ENCODE measurements at places on chromosomes 6 and 20. TPM values are rescaled to one million over a fixed set of nuclear protein-coding genes. Genes with fewer than 3 reads are reported as not detected.

HLA-DQB1 gene
- total RNA-seq = 0.90 TPM

TREML2 gene
- not detected for total RNA-seq

SEL1L2 gene
- total RNA-seq = not detected

GMDS gene
- 14.9 TPM for total RNA-seq

DNA sequence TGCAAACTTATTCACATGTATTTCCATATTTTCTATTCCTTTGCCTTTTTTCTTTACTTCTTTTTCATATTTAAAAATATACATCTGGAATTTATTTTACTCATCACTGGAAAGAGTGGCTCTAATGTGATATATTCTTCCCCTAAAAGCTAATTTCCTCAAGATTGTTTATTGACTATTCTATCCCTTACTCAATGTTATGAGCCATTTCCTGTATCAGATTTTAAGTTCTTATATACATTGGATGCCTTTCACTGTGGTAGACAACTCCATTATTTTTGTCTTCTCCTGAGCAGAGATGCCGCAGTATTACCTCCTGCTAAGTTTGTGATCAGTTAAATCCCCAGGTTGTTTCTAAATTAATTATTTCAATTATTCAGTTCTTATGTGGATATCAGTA lies 418.4 kb upstream of the JAG1 start:
- no peak overlapping the region for H3K4me3 ChIP-seq
- no peak overlapping the region for H3K27ac ChIP-seq

NT5E gene
- total RNA-seq = 32.2 TPM

LAMA5 gene
- total RNA-seq = 102 TPM

DNA sequence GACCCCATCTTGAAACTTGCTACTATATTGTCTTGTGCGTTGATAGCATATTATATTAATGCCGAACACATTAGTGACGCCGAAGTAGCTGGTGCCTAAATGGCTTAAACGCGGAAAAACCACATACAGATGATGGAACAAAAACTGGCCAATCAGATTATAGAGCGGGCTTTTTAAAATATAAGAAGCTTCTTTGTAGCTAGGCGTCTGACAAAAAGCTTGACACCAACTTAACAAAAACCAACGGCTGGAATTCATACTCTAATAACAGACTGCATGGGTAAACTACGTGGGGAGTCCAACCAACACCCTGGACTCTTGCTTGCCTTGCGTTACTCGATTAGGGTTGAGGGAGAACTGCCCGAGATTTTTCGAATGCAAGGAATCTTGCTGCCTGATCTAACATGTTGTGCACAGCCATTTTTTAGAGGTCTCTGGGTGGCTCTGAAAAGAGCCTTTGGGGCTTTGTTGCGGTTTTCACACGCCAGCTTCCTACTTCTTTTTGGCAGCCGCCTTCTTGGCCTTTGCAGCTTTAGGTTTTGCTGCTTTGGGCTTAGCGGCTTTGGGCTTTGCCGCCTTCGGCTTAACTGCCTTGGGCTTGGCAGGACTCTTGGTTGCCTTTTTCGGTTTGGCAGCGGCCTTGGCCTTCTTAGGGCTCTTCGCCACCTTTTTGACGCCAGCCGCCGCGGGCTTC lies 45.7 kb downstream of the OR2B2 start:
- peak overlapping the region; percentile 66 for H3K27ac ChIP-seq
- no peaks in the 10 kb centered on the region for H3K36me3 ChIP-seq
- H3K27me3 ChIP-seq = no peaks in the 10 kb centered on the region

GRCh38 chr20:40499391-40499790 lies 189.6 kb downstream of the MAFB start:
- no peaks in the 10 kb centered on the region for H3K36me3 ChIP-seq
- H3K27ac ChIP-seq = no peak overlapping the region
- no peak overlapping the region for H3K4me3 ChIP-seq

RIN2 gene
- total RNA-seq = 65.1 TPM

DNA sequence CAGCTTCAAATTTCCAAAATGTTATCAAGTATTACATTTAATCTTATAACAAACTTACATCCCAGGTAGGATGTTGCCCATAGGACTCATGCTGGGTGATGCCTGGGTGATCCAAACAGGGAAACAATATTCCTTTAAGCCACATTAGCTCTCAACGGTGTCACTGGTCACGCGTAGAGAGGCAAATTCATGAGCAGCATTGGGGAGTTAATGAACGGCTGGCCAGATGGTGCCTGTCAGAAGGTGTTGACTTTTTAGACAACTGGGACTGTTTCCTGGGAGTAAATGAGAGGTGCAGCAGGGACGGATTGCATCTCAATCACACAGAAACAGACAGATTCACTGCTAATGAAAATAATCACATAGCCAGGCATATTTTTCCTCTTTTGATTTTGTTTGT lies 83.3 kb upstream of the ID4 start:
- no peak overlapping the region for H3K27ac ChIP-seq
- H3K4me3 ChIP-seq = no peak overlapping the region
- no peaks in the 10 kb centered on the region for H3K4me1 ChIP-seq
- DNase-seq = no peak

DNA sequence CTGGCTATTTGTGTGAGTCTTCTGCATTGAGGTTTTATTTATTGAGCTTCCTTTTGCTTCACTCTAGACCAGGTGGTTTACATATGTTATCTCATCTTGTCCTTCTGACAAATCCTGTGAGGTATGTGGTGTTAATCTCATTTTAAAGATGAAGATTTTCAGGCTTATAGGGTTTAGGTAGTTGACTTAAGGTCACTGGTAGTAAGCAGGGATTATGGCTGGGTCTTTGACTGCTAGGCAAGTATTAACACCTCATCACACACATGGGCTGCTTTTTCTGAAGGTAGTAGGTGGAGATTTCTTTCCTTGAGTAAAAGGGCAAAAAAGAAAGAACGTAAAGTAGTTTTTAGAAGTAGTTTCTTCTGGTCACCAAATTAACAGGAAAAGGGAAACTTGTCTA lies 72.6 kb downstream of the CDKAL1 start:
- H3K4me1 ChIP-seq = no peaks in the 10 kb centered on the region
- H3K27ac ChIP-seq = no peak overlapping the region
- H3K27me3 ChIP-seq = no peaks in the 10 kb centered on the region
- no peak for DNase-seq
- H3K4me3 ChIP-seq = no peak overlapping the region

GRCh38 chr6:166105341-166106075 lies 62.1 kb downstream of the TBXT start:
- no peak overlapping the region for H3K27ac ChIP-seq
- no peak for DNase-seq
- H3K27me3 ChIP-seq = no peaks in the 10 kb centered on the region
- no peak overlapping the region for H3K4me3 ChIP-seq
- no peaks in the 10 kb centered on the region for H3K4me1 ChIP-seq
- no peaks in the 10 kb centered on the region for H3K36me3 ChIP-seq

ZNF292 gene
- total RNA-seq = 43.5 TPM

DNA sequence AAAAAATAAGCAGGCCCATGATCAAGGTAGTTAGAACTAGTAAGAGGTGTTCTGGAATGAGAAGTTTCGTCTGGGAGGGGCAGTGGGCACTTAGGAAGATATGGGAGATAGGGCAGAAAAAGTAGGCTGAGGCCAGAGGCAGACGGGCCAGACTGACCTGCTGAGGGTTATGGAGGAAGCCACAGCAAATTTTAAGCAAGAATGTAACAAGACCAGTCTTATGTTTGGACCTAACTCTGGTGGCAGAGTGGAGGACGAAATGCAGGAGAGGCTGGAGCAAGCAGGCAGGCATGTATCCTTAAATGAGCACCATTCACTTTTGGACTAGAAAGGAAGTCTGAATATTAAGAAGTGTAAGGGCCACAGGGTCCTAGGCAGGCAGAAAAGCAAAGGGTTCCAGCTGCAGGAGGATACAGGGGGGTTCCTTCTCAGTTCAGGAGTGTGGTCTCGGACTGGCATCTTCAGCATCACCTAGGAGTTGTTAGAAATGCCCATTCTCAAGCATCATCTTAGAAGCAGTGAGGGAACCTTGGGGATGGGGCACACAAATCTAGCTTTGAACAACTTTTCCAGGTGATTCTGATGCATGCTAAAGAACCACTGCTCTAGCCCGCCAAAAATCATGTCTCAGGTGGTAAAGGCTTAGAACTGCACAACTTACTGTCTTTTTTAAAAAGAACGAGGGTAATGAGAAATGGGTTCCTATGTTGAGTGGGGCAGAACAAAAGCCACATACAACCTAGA lies 1.7 kb upstream of the DSTN start:
- peak overlapping the region; percentile 98 for H3K27ac ChIP-seq
- no peak for DNase-seq
- H3K4me3 ChIP-seq = peak overlapping the region; percentile 95
- no peaks in the 10 kb centered on the region for H3K27me3 ChIP-seq
- H3K36me3 ChIP-seq = no peaks in the 10 kb centered on the region

All from tibial nerve (tissue), 4 donors.